ENCODE measurements at places on chromosomes 13 and 19.

GRCh38 chr13:73230716-73231115 lies 171.9 kb downstream of the KLF5 start:
- no peak for DNase-seq

GRCh38 chr13:27634791-27635190 lies 13.1 kb downstream of the POLR1D start:
- DNase-seq: no peak

DNA sequence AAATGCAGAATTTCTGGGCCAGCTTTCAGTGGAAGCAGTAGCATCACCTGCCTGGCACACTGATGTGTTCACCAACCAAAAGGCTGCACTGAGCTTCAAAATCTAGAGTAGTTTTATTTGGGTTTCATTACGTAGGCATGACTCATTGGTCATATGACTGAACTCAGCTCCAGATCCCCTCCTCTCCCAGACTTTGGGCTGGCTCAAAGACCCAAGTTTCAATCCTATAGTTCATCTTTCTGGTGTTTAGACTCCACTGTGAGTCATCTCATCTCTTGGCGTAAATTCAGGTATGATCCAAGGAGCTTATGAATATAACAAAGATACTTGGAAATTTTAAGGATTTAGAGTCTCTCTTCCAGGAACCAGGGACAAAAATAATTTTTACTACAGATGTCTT lies 17.7 kb downstream of the ZMYM5 start:
- no peak for DNase-seq

DNA sequence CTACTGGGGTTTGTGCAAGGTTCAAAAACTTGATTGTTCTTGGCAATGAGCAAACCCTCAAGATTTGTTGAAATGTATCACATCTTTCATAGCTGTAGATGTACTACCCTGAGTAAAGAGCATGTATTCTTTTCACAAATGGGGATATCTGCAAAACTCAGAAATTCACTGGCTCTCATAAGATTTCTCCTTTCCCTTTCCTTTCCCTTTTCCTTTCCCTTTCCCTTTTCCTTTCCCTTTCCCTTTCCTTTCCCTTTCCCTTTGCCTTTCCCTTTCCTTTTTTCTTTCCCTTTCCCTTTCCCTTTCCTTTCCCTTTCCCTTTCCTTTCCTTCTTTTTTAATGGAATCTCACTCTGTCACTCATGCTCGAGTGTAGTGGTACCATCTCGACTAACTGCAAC lies 69.1 kb downstream of the FNDC3A start:
- no peak for DNase-seq

- DNase-seq: no peak
Measured at GRCh38 chr13:20633802-20634201, 66.8 kb downstream of the IFT88 start.

- DNase-seq: no peak
Measured at GRCh38 chr13:19680751-19681150, 47.3 kb downstream of the MPHOSPH8 start.

- no peak for DNase-seq
Measured at GRCh38 chr13:47119575-47120235, 222.9 kb upstream of the HTR2A start.

DNA sequence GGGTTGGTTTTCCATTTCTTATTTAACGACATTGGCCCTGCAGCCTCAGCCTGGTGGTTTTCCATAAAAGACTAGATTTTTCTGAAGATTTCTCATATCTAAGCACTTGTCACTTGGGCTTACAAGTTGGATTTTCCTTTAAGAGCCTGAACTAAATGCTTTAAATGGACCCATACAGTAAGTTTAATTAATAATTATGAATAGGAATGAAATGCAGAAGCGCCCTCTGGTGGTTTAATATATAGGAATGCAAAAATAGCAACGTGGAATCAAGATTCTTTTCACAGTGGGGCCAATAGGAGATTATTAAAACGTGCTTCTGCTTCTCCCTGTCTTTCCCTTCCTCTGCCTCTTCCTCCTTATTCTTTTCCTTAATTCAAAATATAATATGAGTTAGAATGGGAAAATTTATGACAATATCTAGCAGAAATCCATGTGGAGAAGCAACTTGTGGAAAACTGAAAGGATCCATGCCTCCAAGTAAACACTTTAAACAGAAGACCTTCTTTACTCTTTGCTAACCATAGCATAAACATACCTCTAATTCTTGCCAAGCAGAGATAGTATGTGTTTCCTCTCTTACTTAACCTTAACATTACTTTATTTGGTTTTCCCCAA lies 324.0 kb downstream of the GPC5 start:
- no peak for DNase-seq

DNA sequence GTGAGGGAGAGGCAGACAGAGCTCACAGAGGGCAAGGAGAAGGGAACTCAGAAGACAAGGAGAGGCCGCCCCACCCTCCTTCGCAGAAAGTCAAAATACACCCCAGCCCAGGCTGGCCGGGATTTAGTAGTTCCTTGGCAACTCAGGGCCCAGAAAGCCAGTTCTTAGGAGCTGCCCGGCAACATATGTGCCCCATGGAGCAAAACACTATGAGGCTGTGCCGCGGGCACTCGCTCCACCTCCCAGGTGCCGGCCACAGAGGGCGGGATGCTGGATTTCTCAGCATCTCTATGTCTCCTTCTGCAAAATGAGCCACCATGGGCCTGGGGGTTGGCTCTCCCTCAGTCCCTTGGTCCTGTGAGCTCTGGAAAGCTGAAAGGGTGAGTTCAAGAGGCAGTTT lies 93.8 kb upstream of the CACNA1A start:
- no peak for DNase-seq

- peak; percentile 39 for DNase-seq
Measured at GRCh38 chr19:34120846-34121639, 51.3 kb upstream of the LSM14A start.

DNA sequence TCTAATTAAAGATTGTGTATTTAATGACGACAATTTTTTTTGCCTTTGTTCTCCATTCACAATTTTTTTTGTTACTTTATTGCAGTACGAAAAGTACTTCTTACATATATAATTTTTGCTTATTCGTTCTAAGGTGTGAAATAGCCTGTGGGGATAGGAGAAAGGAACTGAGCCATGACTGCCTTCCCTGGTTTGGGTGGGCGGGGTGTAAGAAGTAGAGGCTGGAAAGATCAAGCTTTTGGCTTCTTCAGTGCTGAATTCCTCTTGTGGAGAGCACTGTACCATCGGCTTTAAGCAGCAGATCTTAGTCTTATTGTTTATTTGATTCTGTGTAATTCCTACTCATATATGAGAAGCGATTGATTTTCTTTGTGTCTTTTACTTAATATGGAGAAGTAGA lies 115.8 kb downstream of the NBEA start:
- no peak for DNase-seq
